Cardiac fibroblast (primary cell): ENCODE measurements at places on chromosomes 12 and 14.

DNA sequence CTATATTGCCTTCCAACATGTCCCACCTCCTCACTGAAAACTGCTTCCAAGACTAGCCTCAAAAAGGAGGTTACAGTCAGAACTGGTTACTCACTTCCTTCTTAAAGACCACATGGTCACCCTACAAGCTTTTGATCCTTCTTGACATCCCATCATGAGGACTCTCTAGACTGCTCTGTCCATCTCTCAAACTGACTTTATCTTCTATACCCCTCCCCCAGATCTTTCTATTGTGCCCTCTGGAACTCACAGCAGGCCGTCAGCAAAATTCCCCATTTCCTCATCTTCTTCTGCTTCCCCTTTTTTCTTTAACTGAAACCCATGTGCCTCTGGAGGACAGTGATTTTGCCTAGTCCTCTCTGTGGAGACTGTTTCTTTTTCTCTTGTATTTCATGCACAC is 18.1 kb upstream of the IGF1 start:
- no peak for DNase-seq

DNA sequence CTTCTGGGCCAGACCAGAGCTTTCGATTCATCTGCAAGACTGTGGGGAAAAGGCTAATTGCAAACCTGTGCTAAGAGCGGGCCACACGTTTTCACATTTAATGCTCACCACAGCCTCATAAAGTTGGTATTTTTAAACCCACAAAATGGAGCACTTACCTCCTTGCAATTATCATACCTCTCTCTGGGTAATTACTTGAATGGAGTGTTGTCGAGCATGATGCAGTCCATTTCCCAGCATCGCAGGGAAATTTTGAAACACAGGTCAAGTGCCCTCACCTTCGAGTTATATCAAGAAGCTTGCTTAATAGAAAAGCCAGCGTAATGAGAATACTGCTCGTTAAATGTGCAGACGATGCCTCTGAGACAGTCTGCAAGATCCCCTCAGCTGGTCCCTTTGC is 8.8 kb upstream of the IFI27L2 start:
- no peak for DNase-seq

GRCh38 chr12:113142173-113142885 is 6.8 kb upstream of the RASAL1 start:
- no peak for DNase-seq

DNA sequence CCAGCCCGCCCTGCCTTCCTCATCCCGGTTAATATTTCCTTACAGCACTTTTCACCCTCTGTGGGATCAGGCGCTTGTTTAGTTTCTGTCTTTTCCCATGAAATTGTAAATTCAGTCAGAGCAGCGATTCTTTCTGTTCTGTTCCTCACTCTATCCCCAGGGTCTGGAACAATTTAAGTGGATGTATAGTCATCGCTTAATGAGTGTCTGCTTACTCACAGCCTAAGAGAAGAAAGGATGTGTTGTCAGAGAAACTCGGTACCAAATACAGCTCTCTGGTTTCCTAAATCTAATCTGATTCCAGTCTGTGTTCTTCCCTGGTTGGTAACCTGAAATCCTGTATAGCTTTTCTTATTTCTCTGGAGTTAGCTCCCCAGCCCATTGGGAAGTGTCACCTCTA is 44.9 kb downstream of the FOS start:
- DNase-seq: peak; percentile 43

DNA sequence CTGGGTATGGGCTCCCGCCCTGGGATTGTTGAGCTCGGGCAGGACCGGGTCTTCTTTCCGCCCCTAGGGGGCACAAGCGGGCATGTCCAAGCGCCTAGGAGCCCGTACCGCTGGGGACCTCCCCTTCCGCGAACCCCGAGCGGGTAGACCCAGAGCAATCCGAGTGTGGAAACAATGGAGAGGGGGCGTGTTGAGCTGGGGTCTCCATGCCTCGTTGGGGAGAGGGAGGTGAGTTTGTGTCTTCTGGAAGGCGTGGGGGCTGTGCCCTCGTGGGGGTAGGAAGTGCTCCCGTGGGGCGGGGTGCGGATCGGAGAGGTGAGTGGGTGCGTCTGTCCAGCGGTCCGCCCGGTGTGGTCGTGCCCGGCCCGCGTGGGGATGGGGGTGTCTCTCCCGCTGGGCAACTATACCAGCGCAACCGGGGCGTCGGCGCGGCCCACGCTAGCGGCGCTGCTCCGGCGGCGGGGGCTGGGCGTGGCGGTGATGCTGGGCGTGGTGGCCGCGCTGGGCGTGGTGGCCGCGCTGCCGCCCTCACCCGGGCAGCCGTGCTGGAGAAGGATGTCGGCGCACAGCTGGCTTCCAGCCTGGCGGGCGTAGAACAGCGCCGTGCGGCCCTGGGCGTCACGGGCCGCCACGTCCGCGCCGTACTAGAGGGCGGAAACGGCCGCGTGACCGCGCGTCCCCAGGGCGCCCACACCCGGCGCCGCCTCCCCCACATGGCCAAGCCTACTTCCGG is 12.2 kb downstream of the AGAP2 start:
- peak; percentile 83 for DNase-seq

DNA sequence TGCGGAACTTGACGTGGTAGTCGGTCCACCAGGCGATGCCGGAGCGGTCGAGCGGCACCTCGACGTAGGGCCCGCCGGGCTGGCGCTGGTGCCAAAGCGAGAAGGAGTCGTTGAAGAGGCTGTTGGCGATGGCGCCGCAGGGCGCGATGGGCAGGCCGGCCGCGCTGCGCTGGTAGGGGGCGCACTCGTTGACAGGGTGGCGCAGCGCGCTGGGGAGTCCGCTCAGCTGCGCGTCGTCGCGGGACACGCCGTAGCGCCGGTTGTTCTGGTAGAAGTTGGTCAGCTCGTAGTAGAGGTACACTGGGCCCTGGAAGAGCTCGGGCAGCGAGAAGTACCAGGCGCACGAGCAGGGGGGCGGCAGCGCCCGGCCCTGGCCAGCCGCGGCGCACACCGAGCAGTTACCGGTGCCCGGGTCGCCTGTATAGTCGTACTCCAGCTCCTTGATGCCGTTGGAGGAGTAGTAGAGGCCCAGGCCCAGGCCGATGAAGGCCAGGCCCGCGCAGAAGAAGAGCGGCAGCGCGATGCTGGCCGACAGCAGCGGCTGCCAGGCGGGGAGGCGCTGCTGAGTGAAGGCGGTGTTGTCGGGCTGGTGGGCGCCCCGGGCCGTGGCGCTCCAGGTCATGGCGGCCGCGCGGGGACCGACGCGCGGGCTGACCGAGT is 482 bp downstream of the TMEM30B start:
- peak; percentile 16 for DNase-seq

- no peak for DNase-seq
These were observed 198.6 kb downstream of the BCAT1 start for GRCh38 chr12:24750263-24750662.

GRCh38 chr12:92300777-92301176 is 155.1 kb upstream of the BTG1 start:
- DNase-seq: no peak

GRCh38 chr12:48768147-48768546 is 20.7 kb downstream of the ADCY6 start:
- DNase-seq: no peak

GRCh38 chr12:3283137-3283680 is 206.0 kb downstream of the TSPAN9 start:
- no peak for DNase-seq

GRCh38 chr14:77589099-77589498 is 27.3 kb downstream of the SPTLC2 start:
- DNase-seq: no peak

GRCh38 chr12:123843912-123844748 is 82.0 kb downstream of the DNAH10 start:
- DNase-seq: no peak

DNA sequence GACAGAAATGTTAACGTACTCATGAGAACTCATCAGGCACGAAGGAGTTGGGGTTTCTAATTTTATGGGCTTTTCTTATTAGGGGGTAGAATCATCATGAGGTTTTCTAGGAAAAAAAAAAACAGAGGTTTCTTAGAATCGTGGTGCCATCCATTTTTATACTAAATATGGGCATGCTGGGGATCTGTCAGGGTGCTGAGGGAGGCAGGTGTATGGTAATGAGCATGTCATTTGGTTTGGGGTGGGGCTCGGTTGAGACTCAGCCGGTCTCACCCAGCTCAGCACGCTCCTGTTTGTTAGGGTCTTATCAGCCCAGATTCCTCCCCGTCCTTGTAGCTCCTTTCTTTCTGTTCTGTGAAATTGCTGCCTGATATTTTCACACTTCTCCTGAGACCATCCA is 98.2 kb downstream of the DICER1 start:
- DNase-seq: no peak

DNA sequence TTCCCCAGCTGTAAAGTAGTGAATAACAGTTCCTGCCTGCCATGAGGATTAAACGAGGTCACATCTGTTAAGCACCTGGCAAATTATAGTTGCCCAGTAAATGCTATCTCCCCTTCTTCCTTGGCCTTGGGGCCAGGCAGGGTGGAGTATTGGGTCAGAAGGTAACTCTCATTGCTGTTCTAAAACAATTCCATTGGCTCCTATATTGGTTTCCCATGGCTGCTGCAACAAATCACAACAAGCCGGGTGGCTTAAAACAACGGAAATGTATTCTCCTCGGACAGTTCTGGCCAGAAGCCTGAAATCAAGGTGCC is 31.9 kb downstream of the MMAB start:
- DNase-seq: no peak

GRCh38 chr14:77554207-77554606 is 55.6 kb upstream of the ISM2 start:
- DNase-seq: no peak

DNA sequence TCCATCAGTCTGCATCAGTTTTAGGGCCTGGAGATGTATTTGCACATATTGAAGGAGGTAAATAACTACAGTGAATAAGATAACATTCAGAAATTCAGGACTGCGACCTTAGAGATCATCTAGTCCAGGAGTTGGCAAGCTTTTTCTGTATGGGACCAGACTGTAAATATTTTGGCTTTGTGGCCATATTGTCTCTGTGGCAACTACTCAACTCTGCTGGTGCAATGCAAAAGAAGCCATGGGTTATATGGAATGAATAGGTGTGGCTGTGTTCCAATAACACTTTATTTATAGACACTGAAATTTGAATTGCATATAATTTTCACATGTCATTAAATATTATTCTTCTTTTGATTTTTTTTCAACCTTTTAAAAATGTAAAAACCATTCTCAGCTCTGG is 156.6 kb downstream of the METTL25 start:
- DNase-seq: no peak

DNA sequence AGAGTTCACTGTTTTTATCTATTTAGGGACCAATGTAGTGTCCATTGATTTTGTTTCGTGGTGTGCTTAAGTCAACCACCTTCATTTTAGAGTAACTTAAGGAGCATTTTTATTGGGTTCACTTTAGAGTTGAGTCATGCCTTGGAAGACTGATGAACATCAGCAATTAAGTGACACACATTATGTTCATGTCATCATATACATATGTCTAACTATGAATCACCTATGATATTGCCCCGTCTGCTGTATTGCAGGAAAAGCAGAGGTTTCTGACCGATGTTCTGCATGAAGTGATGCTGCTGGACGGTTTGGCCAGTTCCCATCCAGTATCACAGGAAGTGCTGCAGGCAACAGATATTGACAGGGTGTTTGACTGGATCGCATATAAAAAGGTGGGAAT is 227.1 kb downstream of the TRHDE start:
- no peak for DNase-seq

DNA sequence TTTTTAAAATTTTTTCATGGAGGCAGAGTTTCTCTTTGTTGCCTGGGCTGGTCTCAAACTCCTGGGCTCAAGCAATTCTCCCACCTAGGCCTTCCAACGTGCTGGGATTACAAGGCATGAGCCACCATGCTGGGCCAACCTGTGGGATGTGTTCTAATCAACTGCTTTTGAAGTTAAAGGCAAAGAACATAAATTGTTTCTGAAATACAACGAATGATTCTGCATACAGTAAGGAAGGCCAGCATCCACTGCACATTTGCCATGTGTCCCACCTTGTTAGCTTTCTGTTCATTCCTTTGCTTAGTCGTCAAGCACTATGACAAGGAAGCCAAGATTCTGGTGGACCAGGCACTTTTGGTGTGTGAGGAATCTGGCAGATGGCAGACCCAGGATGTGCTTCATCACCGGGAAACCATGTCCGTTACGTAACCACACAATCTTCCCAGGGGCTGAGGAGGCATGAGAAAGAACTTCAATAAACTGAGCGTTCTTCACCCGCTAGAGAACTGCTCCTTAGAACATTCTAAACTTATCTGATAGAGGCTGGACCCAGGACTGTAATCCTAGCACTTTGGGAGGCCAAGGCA is 24.5 kb downstream of the MOK start:
- DNase-seq: peak; percentile 97

- no peak for DNase-seq
These were observed 15.0 kb downstream of the CEP170B start for GRCh38 chr14:104879983-104880565.

DNA sequence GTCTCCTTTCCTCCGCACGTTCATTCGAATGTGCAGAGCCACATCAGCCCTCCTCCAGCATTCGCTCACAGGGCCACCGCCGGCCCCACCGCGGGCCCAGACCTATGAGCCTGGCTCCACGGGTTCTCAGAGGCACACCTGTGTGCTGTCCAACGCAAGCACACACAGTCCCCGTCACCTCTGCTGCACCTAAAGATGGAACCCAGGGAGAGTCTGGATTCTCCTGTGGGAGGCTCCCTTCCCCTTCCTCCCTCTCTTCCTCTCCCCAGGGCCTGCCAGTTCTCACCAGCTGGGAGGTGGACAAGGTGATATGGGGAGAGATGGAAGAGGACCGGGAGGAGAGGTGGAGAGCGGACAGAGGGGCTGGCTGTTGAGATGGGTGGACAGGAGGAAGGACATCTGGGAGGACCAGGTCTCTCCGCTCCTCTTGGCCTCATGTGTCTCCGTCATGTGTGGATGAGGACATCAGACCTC is 4.9 kb upstream of the AQP6 start:
- no peak for DNase-seq

DNA sequence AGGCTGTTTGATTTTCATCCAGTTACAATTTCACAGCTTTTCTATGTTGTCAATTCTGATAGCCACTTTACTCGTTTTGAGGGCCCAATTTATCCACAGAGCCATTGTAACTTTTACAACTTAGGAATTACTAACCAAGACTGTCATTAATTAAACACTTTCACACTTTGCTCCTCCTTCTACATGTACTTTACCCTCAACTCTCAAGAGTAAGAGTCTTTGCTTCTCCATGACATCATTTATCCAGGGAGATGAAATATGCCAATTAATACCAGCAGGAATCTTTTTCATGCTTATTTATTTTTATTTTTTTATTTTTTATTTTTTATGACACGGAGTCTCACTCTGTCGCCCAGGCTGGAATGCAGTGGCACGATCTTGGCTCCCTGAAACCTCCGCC is 13.5 kb downstream of the SLIRP start:
- no peak for DNase-seq

- no peak for DNase-seq
These were observed 17.8 kb downstream of the PITPNM2 start for GRCh38 chr12:123132951-123133619.

- DNase-seq: peak; percentile 92
These were observed 101.9 kb upstream of the OVCH1 start for GRCh38 chr12:29599381-29599780.

- DNase-seq: no peak
These were observed 169.6 kb downstream of the C12orf42 start for GRCh38 chr12:103326190-103326589.

GRCh38 chr12:122072031-122072970 is 6.3 kb upstream of the MLXIP start:
- peak; percentile 99 for DNase-seq

- peak; percentile 15 for DNase-seq
These were observed 11.5 kb downstream of the ACSS3 start for GRCh38 chr12:81089412-81089811.
